ENCODE measurements at places on chromosomes 1 and 21.

DNA sequence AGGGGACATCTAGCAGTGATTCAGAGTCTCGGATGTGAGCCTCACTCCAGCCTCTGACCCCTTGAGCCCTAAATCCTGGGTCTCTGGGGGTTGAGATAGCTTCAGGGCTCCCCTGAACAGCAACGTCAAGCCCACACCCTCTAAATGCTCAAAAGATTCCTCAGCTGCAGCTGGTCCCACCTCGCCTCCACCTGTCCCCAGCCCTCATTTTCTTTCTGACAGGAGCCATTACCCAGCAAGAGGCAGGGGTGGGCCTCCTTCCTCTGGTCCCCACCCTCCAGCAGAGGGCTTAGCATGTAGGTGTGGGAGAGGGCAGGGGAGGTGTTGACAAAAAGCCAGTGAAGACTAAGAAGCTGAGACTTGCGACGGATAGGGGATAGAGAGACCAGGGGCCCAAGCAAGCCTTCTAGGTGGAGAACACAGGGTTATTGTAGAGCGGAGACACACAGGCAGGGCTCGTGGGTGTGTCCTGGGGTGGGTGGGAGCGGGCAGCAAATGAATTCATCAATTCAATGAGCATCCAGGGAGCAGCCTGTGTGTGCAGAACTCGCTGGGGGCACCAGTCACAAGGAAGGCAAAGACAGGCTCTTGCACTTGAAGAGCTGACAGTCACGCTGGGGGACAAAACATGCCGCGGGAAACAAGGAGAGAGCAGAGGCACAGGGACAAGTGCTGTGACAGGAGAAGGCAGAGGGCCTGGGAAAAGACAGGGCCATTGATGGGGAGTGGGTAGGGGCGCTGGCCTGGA is 48.9 kb upstream of the GOLT1A start:
- no peak for DNase-seq

GRCh38 chr1:54833121-54833520 is 32.0 kb upstream of the TTC22 start:
- no peak for DNase-seq

DNA sequence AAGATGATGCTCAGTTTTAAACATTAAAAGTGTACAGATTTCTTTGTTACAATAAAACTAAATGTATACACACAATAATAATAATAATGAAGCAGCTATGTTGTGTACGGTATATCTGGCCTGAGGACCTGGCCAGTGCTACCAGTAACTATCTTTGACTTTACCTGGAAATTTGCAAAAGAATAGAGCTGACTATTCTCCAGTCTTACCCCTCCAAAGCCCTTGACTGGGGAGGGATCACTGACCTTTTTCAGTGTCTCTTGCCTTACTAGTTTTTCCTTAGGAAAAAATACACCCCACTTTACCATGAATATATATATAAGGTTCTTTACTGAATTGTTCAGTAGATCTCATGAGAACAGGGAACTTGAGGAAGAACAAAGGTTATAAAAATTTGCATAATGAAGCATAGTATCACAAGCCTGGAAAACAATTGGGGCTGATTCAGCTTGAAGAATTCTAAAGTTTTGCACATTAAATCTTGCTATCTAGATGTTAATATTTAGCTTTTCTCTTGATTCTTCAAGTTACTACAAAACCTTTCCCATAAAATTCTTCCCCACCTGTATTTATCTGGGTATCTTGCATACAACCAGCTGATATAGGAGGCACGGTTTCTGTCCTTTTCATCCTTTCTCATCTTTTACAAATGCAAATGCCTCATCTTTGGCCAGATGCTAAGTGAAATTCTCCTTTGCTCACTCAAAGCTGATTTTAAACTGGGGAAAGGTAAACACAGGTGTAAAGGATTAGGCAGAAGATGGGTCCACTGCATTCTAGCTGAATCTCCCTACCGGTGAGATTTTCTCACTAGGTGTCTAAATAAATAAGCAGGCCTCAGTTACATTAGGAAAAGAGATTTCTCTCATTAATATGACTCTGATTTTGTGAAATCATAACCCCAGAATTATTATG is 25.0 kb upstream of the SLAMF1 start:
- DNase-seq, result no peak

DNA sequence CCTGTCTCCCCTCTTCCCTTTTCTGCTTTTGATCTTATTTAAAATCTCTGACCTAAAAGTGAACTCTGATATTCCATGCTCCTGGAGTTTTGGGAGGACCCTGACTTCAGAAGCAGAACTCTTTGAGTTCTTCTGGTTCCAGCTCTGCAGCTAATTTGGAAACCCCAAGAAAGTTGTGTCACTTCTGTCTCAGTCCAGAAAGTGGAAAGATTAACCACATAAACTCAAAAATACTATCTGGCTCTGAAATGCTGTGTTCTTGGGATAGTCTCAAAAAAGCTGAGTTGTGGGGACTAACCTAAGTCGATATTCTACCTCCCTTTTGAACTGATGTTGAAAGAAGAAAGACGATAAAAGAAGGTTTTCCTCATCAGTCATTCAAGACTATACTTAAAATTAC is 59.8 kb downstream of the ITPKB start:
- no peak for DNase-seq

DNA sequence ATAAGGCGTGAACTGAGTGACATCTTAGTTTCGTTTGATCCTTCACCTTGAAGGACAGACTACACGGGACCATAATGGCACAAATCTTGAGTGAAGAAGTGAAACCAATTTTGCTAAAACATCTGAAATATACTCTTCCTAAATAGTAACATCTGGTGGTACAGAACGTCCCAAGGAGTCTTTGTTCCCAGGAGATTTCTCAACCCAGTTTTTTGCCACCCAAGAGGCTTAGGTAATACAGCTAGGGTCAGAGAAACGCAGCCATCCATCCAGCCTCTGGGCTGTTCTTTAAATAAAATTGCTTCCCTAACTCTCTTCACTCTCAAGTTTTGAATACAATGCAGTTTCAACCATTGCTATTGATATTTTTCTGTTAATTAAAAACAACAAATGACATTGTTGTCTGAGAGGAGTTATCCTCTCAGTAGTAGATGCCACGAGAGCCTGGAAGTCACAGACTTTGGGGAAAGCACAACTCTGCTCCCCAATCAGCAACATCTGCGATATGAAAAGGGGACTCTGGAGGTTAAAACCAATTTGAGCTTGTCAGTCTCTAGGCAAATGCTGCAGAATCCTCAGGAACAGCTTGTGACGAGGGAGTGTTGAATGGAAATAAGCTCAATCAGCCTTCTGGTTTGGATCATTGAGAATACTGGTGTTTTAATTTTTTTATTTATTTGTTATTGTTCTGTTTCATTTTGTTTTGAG is 394.3 kb upstream of the ADGRL2 start:
- no peak for DNase-seq

DNA sequence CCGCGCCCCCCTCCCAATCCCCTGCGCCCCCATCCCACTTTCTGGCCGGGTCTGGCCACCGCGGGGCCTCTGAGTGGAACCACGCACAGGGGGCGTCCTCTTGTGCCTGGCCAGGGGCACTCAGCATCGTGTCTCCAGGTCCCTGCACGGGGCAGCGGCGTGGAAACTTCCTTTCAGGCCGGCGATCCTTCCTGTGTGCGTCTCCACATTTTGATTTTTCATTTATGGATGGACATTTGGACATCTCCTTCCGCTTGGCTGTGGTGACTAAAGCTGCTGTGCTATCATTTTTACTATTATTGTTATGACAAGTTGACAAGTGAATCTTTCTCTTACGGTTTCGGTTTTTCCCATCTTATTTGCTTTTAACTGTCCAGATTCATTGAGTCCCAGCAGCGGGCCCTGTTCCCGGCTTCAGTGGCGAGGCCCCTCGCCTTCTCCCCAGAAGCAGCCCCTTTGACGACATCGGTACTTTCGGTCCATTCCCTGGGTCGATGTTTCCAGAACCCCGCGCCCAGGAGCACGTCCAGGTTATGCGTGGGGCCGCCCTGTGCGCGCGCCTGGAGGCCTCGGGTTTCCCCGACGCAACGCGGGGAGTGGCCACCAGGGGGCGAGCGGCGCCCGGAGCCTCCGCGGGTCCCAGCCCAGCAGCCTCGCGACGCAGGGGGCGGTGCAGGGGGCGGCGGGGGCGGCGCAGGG is 12.4 kb upstream of the SLC19A1 start:
- DNase-seq, result peak; percentile 84

DNA sequence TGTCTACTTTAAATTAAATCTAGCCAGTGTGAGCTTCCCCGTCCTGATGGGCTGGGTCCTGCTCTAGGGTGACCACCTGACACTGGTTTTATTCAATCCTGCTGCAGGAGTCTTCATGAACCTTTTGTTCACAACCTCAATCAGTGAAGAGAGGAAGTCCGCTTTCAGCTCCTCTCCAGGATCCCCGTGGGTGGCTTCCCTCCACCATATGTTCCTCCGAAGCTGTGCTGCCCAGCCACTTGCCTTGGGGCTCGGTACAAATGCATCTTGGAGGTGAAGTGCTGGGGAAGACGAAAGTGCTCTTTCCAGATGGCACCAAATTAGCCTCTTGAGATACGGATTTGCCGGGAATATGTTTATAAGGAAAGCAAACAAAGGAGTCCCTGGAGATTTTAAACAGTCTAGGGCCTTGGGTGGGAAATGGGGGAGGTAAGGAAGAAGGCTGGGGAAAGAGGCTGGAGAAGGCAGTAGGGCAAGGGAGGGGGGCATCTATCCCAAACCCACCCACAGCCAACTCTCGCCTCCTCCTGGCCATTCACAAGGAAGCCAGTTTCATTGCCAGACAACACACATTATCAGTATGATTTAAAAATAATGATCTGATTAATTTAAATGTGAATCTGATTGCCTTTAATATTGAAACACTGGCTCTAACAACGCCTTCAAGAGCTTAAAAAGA is 430.8 kb downstream of the DISC1 start:
- DNase-seq, result no peak

GRCh38 chr1:229753764-229754551 is 127.9 kb downstream of the URB2 start:
- no peak for DNase-seq

GRCh38 chr1:15918962-15919715 is 56.8 kb downstream of the ZBTB17 start:
- peak; percentile 16 for DNase-seq

DNA sequence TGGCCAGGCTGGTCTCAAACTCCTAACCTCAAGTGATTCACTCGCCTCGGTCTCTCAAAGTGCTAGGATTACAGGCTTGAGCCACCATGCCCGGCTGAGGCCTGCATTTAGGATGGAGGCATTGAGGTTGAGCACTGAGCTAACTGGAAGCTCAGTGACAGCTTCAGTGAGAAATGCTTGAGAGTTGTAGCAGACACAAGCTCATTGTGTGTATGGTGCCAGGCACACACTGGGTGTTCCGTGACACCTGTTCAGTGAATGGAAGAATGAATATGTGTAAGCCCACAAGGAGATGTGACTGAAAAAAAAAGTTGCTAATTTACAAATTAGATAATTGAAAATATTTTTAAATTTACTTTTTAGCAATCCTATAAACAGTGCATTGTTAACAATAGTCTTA is 21.8 kb downstream of the LURAP1 start:
- DNase-seq, result no peak

DNA sequence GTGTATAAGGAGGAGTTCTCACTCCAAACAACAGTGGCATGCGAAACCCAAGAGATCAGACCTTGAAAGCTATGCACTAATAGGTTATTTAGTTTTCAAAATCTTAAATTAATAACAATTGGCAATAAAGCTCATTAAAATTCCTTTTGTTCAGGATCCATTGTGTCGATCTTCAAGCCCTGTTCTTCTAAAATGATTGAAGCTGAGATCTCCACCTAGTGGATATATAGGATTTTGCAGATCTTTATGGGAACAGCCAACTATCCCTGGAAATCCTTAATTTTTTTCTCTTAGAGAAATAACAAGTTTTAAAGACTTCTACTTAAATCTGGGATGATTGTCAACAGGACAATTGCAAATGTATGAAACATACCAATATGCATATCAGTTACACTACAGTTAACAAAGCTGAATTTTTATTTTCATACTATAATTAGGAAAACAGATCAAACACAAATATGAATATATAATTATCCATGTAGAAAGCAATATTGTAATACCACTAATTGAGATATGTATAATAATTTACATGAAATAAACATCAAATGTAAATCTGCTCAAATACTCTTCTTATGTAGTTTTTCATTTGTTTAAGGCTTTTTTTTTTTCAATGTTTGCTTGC is 43.3 kb downstream of the LRRC53 start:
- DNase-seq, result no peak

DNA sequence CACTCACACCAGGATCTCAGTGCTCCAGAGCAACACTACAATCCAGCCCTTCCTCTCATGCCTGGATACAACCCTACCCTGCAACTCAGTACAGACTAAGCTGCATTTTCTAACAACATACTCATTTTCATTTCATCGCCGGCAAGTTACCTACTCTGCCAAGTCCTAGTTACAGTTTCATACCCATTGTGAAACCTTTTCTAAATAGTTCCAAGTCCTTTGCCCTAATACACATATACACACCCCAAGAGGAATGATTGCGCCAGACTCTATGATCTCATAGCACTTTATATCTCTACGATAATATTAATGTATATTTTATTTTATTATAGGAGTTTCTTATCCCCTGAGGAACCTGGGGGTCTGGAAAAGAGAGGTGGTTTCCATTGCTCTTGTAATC is 122.4 kb downstream of the LMX1A start:
- DNase-seq, result no peak

- no peak for DNase-seq
Measured at GRCh38 chr21:42037943-42038342, 27.8 kb upstream of the ZBTB21 start.

- no peak for DNase-seq
Measured at GRCh38 chr1:44047131-44047530, 15.9 kb upstream of the SLC6A9 start.

- no peak for DNase-seq
Measured at GRCh38 chr1:47523835-47524215, 86.0 kb downstream of the FOXD2 start.

DNA sequence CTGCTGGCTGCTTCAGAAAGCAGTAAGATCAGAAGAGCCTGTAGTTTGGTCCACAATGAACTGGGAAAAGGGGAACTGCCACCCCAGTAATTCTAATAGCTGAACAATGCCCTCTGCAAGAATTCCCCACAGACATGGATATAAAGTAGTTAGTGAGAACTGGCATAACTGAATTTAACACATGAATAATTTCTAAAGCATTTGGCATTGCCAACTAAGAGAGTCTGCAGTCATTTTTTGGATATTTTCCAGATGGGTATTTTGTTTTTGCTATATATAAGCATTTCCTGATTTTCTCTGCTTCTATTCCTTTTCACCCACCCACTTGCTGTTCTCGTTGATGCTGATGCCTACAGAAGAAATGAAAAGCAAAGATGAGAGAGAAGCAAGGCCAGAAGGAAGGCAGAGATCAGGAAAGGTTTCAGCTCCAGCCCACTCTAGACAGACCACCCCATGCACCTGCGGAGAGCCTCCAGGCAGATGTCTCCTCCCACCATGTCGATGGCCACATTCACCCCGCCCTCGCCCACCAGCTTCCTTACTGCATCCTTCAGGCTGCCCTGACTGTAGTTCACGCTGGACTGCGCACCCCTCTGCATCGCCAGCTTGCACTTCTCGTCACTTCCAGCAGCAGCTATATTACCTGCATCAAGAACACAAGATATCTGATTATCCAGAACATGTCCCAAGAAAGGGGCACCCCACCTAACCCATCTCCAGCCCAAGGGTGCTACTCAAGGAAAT is 55.9 kb upstream of the SEC16B start:
- DNase-seq, result no peak

Measured in stimulated activated CD8-positive, alpha-beta memory T cell treated with anti-CD3 and anti-CD28 coated beads, Interleukin-2, amount 100 ng/mL, for 1 hour (primary cell).